ENCODE measurements at places on chromosomes 16 and 17. TPM values are rescaled to one million over a fixed set of nuclear protein-coding genes. Genes with fewer than 3 reads are reported as not detected.

Gene KRT39
- not detected for total RNA-seq

- no peak for DNase-seq
These were observed 32.1 kb upstream of the PRKCB start for GRCh38 chr16:23803591-23804123.

Gene SLFN14
- total RNA-seq, result not detected

Gene P2RX1
- total RNA-seq, result 0.22 TPM

- no peak for DNase-seq
These were observed 49.8 kb upstream of the CHMP6 start for GRCh38 chr17:80941743-80942422.

Gene COPRS
- 29.4 TPM for total RNA-seq

Gene MYH1
- total RNA-seq, result not detected

DNA sequence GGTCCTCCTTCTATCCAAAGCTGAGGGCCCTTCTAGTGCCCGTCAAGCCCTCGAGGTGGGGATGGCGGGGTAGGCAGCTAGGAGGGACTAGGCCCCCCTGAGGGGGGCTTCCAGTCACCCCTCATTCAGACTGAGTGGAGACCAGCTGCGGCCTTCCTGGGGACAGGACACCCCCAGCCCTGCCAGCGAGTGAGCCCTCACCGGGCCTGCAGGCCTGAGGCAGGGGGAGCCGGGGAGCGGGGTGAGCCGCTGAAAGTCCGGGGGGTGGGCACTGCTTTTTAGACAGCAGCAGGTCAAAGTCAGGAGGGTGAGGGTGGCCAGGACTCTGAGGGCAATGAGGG, 8.7 kb upstream of the KREMEN2 start:
- DNase-seq, result no peak

GRCh38 chr16:24088767-24089166, 167.4 kb upstream of the CACNG3 start:
- DNase-seq, result no peak

DNA sequence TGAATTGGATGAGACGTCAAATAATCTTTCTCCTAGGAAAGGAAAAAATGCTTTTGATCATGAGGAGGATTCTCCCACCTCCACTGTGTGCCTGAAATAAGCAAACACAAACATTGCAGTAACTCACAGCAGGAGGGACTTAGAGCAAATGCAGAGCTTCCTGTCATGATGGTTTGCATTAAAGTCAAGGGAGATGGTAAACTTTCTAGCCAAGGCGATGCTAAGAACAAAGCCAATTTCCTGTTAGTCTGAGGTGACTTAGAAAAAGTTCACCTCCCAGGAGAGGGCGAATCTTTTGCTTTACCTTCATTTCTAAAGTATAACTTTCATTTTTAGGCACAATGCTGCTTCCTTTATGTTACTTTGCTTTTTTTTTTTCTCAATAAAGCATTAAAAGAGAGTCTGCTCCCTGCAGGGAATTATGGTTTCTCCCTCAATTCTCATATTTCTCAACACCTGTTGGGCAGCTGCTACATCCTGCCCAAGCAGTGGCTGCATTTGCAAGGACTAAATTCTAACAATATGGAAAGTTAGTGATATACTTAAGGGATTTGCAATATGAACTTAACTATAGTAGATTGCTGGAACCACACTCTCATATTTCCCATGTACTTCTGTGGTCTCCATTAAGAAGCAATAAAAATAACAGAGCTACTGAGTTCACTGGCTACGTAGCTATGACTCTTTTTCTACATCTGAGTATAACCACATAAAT, 175.6 kb downstream of the PCTP start:
- DNase-seq, result no peak

Gene ZNF785
- total RNA-seq, result 28.0 TPM

Gene NXN
- total RNA-seq, result 106 TPM

Gene MYO1D
- total RNA-seq, result 48.6 TPM

GRCh38 chr17:62714016-62714777, 86.7 kb downstream of the MRC2 start:
- DNase-seq, result no peak

Gene MYH10
- total RNA-seq, result 312 TPM

DNA sequence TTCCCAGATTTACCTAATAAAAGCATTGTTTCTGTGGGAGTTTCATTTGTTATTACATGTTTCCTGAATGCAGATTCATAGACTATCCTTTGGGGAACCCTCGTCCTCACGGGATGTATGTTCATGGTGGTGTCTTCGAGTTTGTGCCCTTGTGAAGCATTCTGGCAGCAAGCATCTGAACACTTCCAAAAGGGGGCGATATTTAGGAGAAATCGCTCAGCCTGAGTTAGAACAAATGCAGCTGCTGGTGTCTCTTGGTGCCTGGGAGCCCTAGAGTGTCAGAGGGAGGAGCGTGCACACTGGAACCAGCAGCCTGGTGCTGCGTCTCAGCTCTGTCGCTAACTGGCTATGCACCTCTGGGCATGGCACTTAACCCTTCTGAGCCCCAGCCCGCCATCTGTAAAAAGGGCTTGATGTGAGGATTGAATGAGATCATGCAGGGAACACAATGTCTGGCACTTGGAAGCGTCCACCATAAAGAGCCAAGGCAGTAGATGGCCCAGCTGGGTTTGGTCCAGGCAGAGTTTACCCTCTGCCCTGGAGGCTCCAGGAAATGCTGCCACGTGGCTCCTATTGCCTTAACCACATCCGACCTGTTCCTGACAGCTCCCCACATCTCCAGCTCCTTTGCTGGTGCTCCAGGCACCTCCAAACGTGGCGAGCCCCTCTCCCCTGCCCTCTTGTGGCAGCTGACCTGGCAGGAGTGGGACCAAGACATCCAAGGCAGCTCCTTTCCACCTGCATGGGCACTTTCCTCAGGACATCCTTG, 25.0 kb upstream of the C16orf78 start:
- no peak for DNase-seq

Gene TP53TG3
- total RNA-seq, result not detected

Gene SMIM5
- total RNA-seq, result 1.7 TPM

DNA sequence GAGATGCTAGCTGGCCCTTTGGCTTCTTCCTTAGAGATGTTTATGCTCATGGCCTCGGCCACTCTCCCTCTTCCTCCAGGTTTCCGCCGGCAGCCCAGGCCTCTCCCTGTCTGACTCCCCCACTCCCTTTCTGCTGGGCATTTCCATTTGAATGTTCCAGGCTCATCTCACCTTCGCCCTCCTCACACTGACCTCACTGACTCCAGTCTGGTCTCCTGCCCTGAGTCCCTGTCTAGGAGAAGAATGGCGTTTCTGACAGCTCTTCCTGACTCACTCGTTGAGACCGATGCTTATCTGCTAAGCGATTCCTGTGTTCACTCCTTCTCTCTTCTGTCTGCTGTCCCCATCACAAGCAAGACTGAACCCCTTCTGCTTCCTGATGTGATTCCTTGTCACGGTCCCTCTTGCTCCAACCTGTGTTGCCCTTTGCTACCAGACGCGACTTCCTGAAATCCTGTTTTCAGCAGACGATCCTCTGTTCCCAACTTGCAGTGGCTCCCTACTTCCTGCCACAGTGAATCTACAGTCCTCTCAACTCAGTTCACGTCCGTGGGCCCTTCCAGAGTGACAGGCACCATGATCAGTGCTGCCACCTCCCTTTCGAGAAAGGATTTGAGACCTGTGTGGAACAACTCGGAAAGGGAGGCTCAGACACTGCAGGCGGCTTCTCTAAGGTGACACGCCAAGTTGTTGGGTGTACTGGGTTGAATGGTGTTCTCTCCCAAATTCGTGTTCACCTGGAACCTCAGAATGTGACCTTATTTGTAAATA, 176.4 kb downstream of the MSI2 start:
- no peak for DNase-seq

- no peak for DNase-seq
These were observed 76.6 kb upstream of the DHX40 start for GRCh38 chr17:59488805-59489204.

- no peak for DNase-seq
These were observed 7.7 kb downstream of the CORO6 start for GRCh38 chr17:29615048-29615385.

DNA sequence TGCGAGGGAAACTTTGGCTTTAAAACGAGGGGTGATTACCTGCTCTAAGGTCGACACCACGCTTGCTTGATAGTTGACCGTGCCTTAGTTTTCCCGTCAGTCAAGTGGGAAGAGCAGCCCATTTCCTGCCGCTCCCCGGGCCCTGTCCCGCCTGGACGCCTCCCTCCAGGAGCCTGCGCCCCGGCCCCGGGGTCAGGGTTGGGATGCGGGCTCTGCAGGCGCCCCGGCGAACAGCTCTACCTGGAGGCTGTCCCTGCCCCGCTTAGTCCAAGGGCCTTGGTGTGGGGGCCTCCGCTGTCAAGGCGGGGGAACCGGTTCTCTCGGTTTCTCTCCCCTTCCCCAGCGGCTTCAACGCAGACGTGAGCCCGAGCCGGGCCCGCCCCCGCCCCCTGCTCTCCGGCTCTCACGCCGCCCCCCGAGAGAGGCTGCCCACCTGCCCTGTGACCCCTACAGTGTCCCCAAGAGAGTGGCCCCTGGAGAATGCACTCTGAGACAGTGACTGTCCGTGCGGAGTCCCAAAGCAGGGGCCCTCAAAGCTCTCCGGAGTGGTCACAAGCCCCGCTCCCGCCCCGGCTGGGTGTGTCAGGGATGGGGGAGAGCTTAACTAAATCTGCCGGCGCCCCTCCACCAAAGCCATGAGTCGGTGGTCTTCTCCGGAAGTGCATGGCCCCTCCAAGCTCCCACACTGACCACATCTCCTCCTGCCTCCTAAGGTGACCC, 117.4 kb upstream of the SMURF2 start:
- DNase-seq, result no peak

- DNase-seq, result no peak
These were observed 8.9 kb downstream of the CPPED1 start for GRCh38 chr16:12794486-12795387.

DNA sequence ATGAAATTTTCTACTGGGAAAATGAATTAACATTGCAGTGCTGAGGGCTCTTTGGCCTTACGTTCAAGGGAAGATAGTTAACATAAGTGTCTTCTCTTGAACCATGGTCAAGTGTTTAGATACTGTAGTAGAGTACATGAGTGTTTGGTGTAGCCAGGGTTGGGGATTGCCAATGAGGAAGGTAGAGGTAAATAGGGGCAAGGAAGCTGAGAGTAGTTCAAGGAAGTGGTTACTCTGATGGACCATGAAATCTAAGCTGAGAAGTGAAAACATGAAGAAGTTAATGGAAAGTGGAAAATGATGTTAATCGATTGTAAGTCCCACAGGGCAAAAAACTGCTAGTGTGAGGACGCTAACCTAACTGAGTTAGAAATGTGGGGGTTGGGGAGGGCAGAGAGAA, 249.6 kb upstream of the AXIN2 start:
- no peak for DNase-seq

GRCh38 chr16:48641770-48642169, 31.8 kb upstream of the N4BP1 start:
- DNase-seq, result no peak

DNA sequence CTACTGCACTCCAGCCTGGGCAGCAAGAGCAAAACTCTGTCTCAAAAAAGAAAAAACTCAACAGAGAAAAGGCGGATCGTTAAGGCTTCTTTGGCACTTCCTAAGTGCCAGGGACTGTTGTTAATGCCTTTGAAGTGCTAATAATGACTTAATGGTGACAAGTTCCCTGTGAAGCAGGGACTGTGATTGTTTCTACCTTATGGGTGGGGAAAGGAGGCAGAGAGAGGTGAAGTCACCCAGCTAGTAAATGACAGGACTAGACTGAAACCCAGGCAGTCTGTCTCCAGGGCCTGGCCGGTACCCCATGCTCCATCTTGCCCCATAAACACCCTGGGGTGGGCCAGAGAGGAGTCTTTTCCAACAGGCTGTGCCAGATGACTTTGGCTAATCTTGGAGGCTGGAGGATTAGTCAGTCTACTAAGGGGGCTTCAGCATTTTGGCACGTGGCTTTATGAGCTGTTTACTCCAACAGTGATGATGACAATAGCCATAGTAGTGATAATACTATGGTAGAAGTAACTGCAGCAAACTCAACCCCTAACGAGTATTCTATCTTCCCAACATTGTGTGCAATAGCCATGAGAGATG, 26.9 kb downstream of the ABCC1 start:
- no peak for DNase-seq

DNA sequence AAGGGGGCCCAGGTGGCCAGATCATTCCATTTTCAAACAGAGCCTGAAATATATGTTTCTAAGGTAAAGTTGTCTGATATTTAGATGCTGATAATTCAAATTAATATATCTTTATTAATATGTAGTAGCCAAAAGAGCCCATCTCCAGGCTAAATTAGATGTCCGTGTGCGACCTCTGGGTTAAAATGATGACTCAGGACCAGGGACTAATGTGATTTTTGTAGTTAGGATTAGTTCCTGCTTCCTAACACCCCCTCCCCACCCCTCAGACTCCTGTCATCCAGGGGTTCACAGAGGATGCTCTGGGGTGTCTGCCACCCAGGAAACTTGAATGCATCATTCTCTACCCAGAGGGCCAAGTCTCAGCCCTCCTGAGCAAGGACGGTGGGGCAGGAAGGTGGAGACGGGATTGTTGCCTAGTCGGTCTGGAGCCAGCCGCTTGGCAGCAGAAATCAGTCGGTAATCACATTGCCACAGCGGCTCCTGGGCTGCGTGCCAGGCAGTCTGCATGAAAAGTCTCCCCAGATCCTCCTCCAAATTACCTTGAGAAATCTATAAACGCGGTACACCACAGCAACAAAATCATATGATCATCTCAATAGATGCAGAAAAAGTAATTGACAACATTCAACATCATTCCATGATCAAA, 29.8 kb downstream of the CNGB1 start:
- no peak for DNase-seq

Gene GFAP
- not detected for total RNA-seq

Gene PRSS27
- 7.6 TPM for total RNA-seq

GRCh38 chr16:7381671-7382070, 49.0 kb downstream of the RBFOX1 start:
- no peak for DNase-seq

Gene SLC5A11
- total RNA-seq, result 0.22 TPM

Gene VPS35
- 99.7 TPM for total RNA-seq

GRCh38 chr17:59346876-59347407, 15.5 kb downstream of the YPEL2 start:
- DNase-seq, result no peak

DNA sequence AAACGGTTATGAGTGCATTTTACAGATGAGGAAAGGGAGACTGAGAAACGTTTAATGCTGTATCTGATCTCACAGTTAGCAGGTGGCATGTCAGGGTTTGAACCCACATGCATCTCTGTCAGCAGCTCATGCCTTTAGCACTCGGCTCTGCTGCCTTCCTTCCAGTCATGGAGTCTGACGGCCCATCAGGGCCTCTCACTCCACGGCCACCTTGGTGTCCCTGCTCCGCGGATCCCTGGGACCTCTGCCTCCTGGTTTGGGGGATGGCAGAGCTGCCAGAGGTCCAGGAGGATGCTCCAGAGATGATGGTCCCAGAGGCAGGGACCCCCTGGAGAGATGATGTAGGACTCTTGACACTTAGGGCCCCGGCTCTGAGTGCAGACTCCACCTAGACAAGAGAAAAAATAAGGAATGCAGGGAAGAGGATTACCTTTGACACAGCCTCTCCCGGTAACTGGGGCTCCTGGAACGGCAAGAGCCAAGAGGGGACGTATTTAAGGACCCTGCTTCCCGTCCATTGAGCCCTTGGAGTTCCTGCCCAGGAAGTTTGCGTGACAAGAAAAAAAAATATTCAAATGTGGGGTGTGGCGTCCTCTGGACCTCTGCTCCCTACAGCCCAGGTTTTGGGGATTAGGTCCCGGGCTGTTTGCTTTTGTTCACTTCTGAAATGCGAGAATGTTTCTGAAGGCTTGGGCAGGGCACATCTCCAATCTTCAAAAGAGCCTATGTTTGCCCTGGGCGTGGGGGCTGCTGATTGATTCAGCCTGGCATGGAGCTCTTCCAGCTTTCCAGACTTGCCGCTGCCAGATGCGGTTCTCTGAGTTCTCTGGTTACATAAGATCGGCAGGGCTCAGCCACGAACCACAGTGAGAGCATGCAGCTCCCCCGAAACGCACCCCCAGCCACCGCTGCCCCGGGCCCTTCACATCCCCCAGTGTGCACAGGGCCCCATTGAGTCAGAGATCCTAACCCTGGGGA, at the start of gene ALDH3A1:
Gene ALDH3A1, minus strand, starts transcription at position 470 of the 978 bp plus-strand sequence. CDS start 3,169 bp downstream, outside the sequence.
- no peak for DNase-seq
